ENCODE measurements at places on chromosomes 7 and 10.

DNA sequence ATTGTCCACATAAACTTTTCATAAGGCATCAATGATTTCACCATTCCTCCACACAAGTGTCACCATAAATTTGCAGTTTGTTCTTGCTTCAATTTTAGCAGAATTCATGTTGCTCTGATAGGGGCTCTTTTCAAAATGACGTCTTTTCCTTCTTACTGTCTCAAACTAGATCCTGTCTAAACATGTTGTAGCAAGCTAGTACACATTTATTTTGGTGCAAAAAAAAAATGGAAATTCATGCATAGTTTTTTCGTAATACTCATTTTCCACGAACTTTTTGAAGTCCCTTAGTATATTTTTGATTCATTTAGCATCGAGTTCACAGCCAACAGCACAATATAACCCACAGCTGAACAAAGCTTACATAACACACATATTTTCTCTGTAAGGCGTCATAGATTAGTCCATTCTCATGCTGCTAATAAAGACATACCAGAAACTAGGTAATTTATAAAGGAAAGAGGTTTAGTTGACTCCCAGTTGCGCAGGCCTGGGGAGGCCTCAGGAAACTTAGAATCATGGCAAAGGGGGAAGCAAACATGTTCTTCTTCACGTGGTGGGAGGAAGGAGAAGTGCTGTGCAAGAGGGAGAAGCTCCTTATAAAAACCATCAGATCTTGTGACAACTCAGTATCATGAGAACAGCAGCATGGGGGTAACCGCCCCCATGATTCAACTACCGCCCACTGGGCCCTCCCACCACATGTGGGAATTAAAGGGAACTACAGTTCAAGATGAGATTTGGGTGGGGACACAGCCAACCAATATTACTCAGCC is 301.5 kb downstream of the CCDC3 start:
- no peak for DNase-seq

GRCh38 chr7:77727936-77728701 is 31.9 kb downstream of the RSBN1L start:
- peak; percentile 36 for DNase-seq

- DNase-seq, result no peak
These were observed 523 bp upstream of the CDH23 start for GRCh38 chr10:71396084-71396710.

DNA sequence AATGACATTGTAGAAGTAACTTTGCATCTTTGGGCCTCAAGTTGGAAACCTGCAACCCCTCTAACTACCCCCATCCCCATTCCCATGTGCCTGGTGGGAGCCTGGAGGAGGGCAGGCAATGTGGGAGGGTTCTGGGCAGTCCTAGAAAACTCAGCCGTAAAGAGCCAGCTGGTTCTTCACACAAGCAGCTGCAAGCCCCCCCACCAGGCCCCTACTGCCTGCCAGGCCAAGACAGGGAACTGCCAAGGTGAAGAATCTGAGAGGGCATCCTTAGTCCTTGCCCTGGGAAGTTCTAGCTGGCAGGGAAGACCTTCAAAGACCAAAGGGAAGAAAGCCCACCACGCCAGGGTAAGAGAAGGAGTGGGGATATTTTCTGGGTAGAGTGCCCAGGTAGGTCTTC is 12.2 kb upstream of the INMT start:
- DNase-seq, result no peak

DNA sequence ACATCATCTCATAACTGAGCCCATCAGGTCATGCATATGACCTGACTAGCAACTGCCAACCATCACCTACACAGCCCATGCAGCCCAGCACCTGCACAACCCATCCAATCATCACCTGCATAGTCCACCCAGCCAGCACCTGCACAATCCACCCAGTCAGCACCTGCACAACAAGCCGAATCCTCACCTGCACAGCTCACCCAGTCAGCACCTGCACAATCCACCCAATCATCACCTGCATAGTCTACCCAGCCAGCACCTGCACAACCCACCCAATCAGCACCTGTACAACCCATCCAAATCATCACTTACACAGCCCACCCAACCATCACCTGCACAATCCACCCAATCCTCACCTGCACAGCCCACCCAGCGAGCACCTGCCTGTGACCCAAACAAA is 33.4 kb upstream of the WDFY4 start:
- DNase-seq, result no peak

DNA sequence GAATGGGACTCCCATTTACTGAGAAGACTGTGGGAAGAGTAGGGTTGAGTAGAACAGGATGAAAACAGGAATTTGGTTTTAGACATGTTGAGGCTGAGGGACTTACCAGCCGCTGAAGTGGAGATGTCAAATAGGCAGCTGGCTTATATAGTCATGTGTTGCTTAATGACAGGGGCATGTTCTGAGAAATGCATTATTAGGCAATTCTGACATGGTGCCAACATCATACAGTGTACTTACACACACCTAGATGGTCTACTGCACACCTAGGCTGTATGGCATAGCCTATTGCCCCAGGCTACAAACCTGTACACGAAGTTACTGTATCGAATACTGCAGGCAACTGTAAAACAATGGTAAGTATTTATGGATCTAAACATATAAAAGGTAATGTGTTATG is 17.5 kb downstream of the ARL3 start:
- no peak for DNase-seq

DNA sequence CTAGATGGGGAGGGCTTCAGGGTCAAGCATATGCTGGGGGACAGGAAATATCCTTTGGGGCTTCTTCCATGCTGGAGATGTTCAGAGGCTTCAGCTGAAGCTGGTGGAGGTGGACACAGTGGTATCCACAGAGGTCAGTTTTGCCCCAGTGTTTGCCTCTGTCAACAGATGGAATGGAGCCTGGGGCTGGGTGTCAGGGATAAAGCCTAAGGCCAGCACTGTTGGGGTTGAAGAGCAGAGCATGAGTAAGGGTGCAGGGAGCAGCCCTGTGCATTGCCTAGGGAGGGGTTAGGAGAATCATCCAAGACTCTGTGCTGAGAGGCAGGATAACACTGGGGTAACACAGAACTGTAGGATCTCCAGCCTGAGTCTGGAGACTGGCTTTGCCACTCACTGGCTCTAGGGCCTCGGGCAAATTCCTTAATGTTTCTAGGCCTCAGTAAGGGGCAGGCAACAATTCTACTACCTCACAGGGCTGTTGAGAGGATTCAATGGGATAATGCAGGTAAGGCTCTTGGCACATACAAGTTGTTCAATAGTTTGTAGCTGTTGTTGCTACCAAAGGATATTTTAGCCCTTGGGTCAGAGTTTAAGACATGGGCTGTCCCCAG is 21.8 kb upstream of the MYL7 start:
- no peak for DNase-seq

- DNase-seq, result peak; percentile 92
These were observed 156.6 kb downstream of the CCDC3 start for GRCh38 chr10:12844811-12845483.

GRCh38 chr7:93973134-93973533 is 31.0 kb downstream of the BET1 start:
- DNase-seq, result no peak

DNA sequence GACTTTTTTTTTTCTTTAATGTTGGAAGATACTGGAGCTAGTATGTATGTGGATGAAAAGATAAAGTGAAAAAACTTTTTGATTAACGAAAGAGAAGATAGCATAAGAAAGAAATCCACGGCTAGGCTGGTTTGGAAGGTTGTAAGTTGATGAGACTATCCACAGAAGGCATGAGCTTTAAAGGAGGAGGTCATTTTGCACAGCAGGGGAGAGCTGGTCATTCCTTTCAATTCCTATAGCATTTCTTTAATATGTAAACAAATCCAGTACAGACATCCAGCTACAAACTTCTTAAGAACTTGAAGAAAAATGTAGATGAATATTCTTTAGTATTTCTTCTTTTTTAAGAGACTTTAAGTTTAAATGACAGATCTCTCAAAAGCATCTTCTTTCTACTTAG is 281.3 kb downstream of the CACNA2D1 start:
- no peak for DNase-seq

GRCh38 chr7:2149672-2150444 is 82.9 kb downstream of the MAD1L1 start:
- no peak for DNase-seq

- DNase-seq, result no peak
These were observed 139.0 kb upstream of the MTPN start for GRCh38 chr7:136116186-136116585.

- DNase-seq, result no peak
These were observed 63.4 kb downstream of the VAX1 start for GRCh38 chr10:117074621-117075020.

GRCh38 chr10:43374194-43374593 is 2.8 kb downstream of the FXYD4 start:
- no peak for DNase-seq

- no peak for DNase-seq
These were observed 21.2 kb upstream of the PWWP2B start for GRCh38 chr10:132375795-132376297.

DNA sequence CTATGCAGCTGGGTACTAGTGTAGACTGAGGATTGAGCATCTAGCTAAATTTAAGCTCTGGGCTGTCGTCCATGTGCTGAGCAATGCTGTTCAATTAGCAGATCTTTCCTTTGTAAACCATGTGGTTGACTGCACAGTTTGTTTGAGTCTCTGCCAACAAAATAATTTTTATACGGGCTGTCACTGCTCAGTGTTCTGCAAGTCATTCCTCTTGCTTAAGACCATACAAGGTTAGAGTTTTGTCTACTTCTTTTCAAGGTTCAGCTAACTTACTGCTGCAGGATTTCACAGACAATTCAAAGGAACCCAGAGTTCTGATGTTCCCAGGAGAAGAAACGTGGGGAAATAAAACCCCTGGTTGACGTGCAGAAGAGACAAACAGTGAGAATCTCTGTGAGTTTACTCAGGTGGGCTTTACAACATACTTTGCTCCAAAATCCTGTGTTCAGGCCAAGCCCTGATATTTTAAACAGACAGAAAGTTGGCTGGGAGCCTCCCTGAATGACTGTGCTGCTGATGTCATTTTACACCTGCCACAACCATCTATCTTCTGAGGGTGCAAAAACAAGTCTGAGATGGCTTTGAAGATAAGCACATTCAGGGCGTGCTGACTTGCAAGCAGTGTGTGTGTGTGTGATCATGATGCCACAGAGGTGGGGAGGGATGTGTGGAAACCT is 177.1 kb upstream of the SVIL start:
- no peak for DNase-seq

DNA sequence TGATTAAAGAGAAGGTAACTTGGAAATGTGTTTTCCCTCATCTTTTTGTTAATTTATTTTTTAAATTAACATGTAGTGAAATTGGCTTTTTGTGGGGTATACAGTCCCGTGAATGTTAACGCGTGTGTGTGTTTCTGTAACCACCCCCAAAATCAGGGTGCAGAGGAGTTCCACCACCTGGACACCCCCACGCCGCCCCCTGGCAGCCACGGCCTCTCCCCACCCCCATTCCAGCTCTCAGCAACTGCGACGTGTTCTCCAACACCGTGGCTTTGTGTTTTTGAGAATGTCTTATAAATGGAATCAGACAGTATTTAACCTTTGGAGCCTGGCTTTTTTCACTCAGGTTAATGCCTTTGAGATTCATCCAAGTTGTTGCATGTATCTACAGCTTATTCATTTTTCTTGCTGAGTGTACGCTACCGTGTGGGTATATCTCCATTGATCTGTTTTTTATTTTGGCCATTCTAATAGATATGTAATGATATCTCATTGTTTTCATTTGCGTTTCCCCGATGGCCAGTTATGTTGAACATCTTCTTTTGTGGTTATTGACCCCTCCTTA is 218.8 kb downstream of the EBF3 start:
- DNase-seq, result no peak

GRCh38 chr10:12716042-12716441 is 285.5 kb downstream of the CCDC3 start:
- no peak for DNase-seq

DNA sequence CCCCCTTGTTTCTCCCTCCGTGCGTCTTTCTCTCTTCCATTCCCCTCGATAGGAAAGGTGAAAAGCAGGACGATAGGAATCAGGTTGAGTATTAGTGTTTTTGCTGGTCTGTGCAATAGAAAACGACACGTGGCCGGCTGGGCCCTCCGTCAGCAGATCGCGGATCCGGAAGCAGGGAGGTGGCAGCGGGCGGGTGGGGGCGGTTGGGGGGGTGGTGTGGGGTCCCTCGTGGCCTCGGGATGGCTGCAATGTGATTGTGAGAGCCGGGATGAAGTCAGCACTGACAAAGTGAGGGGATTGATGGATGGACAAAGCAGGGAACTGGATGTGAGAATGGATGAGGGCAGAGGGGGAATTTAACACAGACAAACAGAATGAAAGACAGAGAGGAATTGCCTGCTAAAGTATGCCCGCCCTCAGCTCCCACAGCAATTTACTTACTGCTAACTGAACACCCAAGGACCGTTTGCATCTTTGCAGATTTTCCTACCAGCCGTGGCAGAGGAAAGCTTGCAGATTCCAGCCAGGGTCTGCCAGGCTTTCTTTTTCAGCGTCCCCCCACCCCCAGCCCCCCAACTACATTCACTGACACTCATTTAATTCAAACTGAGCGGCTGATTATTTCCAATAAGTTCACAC is 280.9 kb downstream of the LRMDA start:
- no peak for DNase-seq

DNA sequence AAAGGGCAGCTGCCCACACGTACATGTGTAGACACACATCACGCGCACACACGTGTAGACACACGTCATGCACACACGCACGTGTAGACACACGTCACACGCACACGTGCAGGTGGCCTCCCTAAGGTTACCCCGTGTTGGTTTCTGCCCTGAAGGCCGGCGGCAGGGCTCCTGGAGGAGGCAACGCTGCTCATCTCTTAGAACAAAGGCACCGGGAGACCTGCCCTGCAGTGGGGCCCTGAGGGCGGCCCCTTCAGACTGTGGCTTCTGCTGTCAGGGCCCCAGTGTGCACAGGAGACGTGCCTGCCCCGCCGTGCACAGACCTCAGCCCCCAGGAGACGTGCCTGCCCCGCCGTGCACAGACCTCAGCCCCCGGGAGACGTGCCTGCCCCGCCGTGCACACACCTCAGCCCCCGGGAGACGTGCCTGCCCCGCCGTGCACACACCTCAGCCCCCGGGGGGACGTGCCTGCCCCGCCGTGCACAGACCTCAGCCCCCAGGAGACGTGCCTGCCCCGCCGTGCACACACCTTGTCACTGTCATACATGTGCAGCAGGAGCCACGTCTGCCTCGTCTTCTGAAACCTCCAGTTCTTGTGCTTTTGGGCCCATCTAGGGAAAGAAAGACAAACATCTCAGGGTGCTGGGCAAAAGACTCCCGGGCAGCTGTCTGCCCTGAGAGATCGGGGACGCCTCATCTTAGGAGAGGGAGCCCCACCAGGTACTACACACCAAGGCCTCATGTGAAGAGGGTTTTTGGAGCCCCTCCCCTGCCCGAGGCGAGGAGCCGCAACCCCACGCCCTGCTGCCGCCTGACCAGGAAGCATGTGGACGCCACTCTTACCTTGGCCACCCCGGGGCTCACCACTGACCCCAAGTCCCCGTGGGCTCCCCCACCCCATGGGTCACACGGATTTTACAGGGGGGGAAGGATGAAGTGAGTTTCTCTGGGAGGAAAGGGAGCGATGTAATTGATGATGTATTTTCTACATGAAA is 17.3 kb downstream of the CYP2W1 start:
- DNase-seq, result no peak
